ENCODE measurements at places on chromosomes 11 and 22.

DNA sequence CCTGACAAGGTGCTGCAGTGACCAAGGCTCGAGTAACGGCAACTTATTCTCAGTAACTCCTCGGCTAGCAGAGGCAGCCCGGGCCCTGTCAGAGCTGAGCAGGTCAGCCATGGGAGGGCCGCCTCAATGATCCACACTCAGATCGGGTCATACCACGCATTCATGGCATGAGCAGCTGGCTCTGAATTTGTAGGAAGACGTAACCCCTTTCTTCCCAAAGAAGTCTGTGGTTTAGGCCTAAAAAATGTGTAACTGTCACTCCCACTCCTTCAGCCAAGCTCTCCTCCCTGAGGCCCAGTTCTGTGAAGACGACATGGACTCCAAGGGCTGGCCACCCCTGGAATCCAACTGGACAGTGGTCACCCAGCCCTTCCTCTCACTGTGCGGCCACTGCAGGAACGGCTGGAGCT, 30.0 kb downstream of the PPP2R1B start:
- H3K4me1 ChIP-seq = peaks cover 58% of the 10 kb centered on the region
- peak overlapping the region; percentile 95 for H3K27ac ChIP-seq
- H3K27me3 ChIP-seq = no peaks in the 10 kb centered on the region
- DNase-seq = no peak
- H3K36me3 ChIP-seq = no peaks in the 10 kb centered on the region

DNA sequence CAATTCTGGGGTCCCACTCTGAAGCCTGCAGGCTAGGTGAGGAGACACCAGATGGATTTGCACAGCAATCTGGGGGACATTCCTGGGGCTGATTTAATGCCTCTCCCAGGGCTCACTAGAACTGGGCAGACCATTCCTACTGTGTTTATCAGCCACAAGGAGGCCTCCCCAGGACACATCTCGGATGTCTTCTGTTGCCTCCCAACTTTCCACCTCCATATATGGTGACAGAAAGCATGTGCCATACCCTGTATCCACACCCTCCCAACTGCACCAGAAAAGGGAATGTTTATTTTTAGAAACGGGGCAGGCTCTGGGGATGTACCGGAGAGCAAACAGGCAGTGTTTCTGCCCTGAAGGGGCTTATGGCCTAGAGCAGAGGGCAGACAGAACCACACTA, 181.8 kb downstream of the CSNK2A3 start:
- H3K27me3 ChIP-seq = no peaks in the 10 kb centered on the region
- no peaks in the 10 kb centered on the region for H3K4me1 ChIP-seq
- H3K4me3 ChIP-seq = no peak overlapping the region
- peak; percentile 74 for DNase-seq
- no peaks in the 10 kb centered on the region for H3K36me3 ChIP-seq
- peak overlapping the region; percentile 17 for H3K27ac ChIP-seq

GRCh38 chr22:50670513-50670912, 2.1 kb upstream of the SHANK3 start:
- no peak overlapping the region for H3K27ac ChIP-seq
- peaks cover 6% of the 10 kb centered on the region for H3K27me3 ChIP-seq
- H3K4me1 ChIP-seq = peaks cover 17% of the 10 kb centered on the region
- H3K4me3 ChIP-seq = no peak overlapping the region
- no peak for DNase-seq

DNA sequence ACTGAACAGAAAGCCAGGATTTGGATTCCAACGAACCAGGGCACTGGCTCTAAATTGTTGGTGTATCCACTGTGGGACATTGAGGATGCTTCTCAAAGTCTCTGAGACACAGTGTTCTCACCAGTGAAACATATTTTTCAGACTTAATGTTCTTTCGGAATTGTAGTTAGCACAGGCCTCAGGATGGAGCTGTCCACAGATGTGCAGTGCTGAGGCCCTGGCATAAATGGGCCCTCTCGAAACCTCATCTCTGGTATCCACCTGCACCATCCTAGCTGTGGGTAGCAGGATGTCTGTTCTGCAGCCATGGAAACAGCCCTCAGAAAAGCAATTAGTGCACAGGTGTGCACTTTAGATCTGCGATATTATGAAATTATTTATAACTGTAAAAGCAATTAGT, 656.8 kb downstream of the TBC1D22A start:
- DNase-seq = peak; percentile 31
- no peak overlapping the region for H3K4me3 ChIP-seq
- no peaks in the 10 kb centered on the region for H3K4me1 ChIP-seq
- H3K27me3 ChIP-seq = no peaks in the 10 kb centered on the region
- H3K27ac ChIP-seq = no peak overlapping the region

DNA sequence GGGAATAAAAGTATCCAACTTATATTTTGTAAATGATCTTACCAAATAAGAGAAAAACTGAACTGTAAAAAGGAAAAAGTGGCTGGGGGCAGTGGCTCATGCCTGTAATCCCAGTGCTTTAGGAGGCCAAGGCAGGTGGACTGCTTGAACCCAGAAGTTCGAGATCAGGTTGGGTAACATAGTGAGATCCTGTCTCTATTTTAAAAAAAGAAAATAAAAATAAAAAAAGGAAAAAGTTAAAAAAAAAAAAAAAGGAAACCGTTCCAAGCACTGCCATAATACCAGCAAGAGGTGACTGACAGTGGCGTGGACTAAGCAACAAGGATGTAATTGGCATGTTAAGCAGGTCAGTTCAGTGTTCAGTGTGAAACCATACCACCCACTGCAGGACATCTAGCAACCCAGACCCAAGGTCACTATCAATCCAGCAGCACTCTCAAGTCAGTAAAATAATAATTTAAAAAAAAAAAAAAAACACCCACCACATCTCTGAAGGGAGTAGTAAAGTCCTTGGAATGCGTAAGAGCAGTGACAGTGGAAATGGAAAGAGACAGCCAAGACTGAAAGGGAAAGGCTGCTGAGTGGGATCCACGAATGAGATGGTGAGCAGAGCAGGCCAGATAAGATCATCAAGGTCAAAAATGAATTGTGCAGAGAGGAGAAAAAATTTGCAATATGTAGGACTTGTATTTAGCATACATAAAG, 43.6 kb downstream of the MAPK1 start:
- no peaks in the 10 kb centered on the region for H3K27me3 ChIP-seq
- no peak overlapping the region for H3K4me3 ChIP-seq
- no peak overlapping the region for H3K27ac ChIP-seq
- peaks cover 59% of the 10 kb centered on the region for H3K4me1 ChIP-seq
- no peaks in the 10 kb centered on the region for H3K36me3 ChIP-seq

GRCh38 chr11:68905421-68906360, 2.0 kb downstream of the IGHMBP2 start:
- H3K4me1 ChIP-seq = peaks cover 38% of the 10 kb centered on the region
- H3K36me3 ChIP-seq = no peaks in the 10 kb centered on the region
- H3K4me3 ChIP-seq = no peak overlapping the region
- no peak for DNase-seq
- no peak overlapping the region for H3K27ac ChIP-seq

DNA sequence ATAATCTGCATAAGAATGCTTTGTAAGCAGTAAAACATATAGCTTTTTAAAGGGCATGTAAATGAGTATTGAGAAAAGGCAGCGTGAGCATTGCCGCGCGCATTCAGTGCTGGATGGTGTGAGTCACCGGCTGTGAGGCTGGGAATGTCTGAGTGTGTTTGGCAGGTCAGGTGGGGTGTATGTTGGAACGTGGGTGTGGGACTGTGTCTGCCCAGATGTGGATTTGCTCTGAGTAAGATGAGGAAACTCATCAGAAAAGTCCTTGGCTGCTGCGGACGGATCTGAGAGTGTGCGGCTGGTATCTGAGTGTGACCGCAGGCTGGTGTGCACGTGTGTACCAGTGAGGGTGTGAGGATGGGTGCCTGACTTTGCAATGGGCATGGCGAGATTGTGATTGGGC, 66.2 kb upstream of the NECTIN1 start:
- peaks cover 8% of the 10 kb centered on the region for H3K4me1 ChIP-seq
- no peaks in the 10 kb centered on the region for H3K36me3 ChIP-seq
- no peak overlapping the region for H3K4me3 ChIP-seq
- DNase-seq = no peak

- H3K27ac ChIP-seq = no peak overlapping the region
- no peak for DNase-seq
- H3K4me1 ChIP-seq = peaks cover 10% of the 10 kb centered on the region
- H3K4me3 ChIP-seq = no peak overlapping the region
These were observed 5.0 kb upstream of the LRFN4 start for GRCh38 chr11:66851698-66852465.

DNA sequence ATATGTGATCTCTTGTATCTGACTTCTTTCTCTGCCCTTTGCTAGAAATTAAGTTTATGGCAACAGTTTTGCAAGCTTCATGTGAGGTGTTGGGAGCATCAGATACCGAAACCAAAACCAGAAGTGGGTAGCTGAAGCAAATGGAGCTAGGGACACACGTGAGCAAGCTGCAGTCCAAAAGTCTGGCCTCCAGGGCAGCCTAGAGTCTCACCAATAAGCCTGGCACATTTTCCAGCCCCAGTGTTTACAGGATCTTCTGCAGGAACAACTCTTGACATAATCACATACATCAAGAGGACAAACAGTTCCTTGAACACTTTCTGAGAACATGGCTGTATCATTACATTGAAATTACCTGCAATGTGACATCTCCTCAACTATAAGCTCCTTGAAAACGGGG, 114.1 kb downstream of the LARGE1 start:
- H3K4me1 ChIP-seq = peaks cover 63% of the 10 kb centered on the region
- DNase-seq = no peak
- H3K27me3 ChIP-seq = no peaks in the 10 kb centered on the region
- H3K27ac ChIP-seq = no peak overlapping the region

GRCh38 chr11:130994043-130994442, 77.8 kb upstream of the SNX19 start:
- H3K27me3 ChIP-seq = no peaks in the 10 kb centered on the region
- no peak overlapping the region for H3K27ac ChIP-seq
- H3K4me1 ChIP-seq = no peaks in the 10 kb centered on the region
- no peak for DNase-seq

- H3K36me3 ChIP-seq = no peaks in the 10 kb centered on the region
- DNase-seq = peak; percentile 29
- peak overlapping the region; percentile 23 for H3K4me3 ChIP-seq
These were observed 59.9 kb downstream of the TRAF6 start for GRCh38 chr11:36450110-36450572.

DNA sequence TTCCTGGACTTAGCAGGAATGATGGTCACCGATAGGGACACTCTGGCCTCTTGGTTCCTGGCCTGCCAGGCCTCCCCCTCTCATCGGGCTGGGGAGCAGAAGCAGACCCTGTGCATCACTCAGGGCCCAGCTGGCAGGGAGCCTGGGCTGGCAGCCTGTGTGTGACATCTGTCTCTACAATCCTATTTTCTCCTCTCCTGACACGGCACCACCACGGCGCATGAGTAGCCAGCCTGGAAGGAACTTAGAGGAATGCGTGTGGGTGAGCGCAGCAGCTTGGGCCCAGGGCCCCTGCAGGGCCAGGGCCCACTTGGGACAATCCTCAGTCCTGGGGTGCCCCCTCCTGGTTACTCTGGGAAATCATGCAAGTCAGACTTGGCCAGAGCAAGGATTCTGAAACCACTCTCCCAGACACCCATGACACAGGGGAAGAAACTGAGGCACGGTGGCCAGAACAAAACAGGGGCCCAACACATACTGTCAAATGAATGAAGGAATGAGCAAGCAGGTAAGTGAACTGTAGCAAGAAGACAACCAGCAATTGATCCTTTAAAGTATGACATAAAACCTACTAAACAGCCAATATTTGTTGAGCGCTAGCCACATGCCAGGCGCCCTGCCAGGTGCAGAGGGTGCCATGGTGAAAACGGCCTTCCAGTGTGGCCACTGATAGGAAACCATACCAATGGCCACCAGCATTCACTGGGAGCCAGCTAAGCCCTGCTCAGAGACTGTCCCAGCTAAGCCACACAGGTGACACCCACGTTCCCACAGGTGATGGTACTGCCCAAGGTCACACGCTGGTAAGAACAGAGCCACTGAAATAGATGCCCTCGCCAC, 13.3 kb downstream of the RSPH14 start:
- H3K4me1 ChIP-seq = no peaks in the 10 kb centered on the region
- no peaks in the 10 kb centered on the region for H3K36me3 ChIP-seq
- H3K27ac ChIP-seq = no peak overlapping the region
- H3K27me3 ChIP-seq = no peaks in the 10 kb centered on the region

DNA sequence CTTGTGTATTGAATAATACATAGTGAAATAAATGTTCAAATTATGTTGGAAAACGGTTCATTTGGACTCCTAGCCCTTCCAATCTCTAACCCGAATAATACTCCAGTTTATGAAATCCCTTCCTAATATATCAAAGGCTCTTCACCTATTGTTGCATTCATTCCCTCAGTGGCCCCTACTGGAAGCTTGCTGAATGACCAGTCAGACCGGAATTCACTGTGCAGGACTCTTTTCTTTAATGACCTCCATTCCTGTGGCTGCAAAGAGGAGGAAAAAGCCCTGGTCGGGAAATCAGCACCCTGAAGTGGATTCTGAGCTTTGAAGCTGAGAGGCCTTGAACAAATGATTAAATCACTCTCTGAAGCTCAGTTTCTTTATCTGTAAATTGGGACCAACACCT, 19.1 kb upstream of the RCN1 start:
- no peaks in the 10 kb centered on the region for H3K36me3 ChIP-seq
- H3K4me1 ChIP-seq = no peaks in the 10 kb centered on the region
- H3K4me3 ChIP-seq = no peak overlapping the region
- no peaks in the 10 kb centered on the region for H3K27me3 ChIP-seq
- H3K27ac ChIP-seq = no peak overlapping the region
- no peak for DNase-seq

GRCh38 chr11:62398011-62398994, 20.5 kb upstream of the SCGB1A1 start:
- H3K4me3 ChIP-seq = no peak overlapping the region
- H3K27me3 ChIP-seq = no peaks in the 10 kb centered on the region
- H3K4me1 ChIP-seq = peaks cover 91% of the 10 kb centered on the region
- DNase-seq = no peak

GRCh38 chr22:45334528-45334927, 24.8 kb downstream of the FAM118A start:
- H3K27me3 ChIP-seq = no peaks in the 10 kb centered on the region
- no peak overlapping the region for H3K27ac ChIP-seq
- DNase-seq = no peak

DNA sequence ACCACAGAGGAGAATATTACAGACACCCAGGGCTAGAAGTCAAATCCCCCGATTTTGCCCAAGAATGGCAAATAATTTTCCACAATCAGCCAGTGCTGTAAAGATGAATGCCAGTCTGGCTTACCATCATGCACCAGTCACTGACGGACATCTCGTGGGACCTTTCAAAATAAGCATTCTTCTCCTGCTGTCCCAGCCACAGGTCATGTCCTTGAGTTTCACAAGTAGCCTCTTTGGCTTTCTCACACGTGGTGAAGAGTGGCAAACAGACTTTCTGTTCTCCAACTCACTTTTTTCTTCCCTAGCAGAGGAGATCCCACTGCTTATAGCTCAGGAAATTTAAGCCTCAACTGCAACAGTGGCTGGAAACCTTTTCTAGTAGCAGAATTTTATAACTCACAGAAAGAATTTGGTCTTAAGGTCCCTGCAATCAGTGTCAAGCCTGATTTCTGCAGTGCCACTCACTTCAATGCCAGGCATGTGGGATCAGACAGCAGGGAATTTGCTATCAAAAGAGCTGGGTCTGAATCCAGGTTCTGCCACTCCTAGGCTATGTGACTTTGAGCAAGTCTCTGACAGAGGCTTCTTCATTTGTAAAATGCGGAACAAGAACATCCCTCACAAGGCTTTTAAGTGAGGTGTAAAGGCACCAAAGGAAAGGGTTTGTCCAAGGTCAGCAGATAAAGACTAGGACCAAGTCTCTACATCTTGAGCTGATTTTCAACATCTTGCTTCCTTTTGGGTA, 3.6 kb downstream of the PIK3IP1 start:
- H3K27ac ChIP-seq = peak overlapping the region; percentile 97
- H3K4me3 ChIP-seq = no peak overlapping the region
- DNase-seq = no peak
- peaks cover 46% of the 10 kb centered on the region for H3K4me1 ChIP-seq
- H3K36me3 ChIP-seq = peaks cover 33% of the 10 kb centered on the region

Measured in vagina (tissue), 2 donors.